ENCODE measurements at places on chromosomes 5 and 9. TPM values are rescaled to one million over a fixed set of nuclear protein-coding genes. Genes with fewer than 3 reads are reported as not detected.
A peak's percentile ranks its signal among the peaks of the same experiment; 100 is the strongest.

ZFP37 gene
- total RNA-seq = 2.4 TPM

DDX41 gene
- total RNA-seq = 33.1 TPM

WNT8A gene
- not detected for total RNA-seq

C9orf40 gene
- total RNA-seq = 4.5 TPM

LMX1B gene
- total RNA-seq = 0.81 TPM

DNA sequence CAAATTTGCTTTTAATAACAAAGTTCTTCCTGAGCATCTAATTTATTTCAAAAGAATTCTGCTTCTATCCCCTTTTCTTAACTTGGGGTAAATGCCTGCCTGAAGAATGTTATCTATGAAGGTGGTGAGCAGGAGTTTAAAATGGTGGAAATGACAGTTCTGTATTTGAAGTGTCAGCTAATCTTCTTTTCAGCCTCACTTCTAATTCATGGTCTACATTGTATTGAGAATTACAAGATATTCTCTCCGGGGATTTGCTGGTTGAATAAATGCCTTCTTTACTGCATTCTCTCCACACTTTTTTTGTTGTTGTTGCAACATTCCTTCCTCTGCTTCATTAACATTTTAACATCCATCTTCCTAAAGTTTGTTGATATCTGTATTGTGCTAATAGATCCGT, 143.1 kb upstream of the GRIN3A start:
- no peak for DNase-seq

DNA sequence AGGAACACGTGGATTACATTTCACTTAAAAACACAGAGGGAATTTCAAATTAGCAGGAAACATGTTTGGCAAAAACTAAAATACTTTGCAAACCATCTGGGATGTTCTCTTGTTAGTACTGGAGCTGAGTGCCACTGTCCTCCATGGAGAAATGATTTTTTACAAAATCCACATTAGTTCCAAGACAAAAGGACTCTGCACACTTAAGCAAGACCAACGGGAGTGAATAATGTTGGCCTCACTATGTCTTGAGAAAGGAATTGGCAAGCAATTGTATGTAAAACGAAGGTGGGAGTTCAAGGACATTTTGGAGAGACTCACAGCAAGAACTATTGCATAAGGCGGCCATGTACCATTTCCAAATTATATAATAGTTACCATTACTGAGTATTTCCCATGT, 547.5 kb downstream of the EBF1 start:
- DNase-seq = no peak

DNA sequence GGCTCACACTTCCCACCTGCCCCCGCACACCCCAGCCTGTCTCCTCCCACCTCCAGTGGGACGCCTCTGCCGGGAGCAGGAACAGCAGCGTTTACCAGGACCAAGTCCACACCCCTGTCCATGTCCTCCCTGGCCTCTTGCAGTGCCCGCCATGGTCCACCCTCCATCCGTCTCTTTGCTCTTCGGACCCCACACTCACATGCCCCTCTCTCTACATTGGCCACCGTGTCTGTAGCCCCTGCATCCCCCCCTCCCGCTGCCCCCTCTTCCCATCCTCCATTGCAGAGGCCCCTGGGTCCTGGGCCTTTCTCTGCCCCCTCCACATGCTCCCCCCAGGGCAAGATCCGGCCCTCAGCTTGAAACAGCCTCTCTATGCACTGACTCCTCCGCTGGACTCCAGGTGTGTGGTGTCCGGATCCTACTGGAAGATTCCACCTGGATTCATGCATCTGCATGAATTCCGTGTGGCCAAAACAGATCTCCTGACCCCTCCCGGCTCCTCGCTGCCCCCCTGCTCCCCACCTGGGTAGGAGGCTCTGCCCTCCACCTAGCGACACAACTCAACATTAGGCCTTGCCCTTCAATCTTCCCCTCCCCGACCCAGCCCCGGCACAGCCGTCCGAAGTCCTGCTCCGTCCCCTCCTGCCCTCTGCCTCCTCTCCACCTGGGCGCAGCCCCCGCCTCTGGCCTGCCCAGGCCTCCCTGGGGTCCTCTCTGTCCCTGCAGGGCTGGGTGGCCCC, 168.5 kb downstream of the OLFM1 start:
- DNase-seq = no peak

GRCh38 chr5:116453988-116454411, 120.6 kb downstream of the SEMA6A start:
- no peak for DNase-seq

DNA sequence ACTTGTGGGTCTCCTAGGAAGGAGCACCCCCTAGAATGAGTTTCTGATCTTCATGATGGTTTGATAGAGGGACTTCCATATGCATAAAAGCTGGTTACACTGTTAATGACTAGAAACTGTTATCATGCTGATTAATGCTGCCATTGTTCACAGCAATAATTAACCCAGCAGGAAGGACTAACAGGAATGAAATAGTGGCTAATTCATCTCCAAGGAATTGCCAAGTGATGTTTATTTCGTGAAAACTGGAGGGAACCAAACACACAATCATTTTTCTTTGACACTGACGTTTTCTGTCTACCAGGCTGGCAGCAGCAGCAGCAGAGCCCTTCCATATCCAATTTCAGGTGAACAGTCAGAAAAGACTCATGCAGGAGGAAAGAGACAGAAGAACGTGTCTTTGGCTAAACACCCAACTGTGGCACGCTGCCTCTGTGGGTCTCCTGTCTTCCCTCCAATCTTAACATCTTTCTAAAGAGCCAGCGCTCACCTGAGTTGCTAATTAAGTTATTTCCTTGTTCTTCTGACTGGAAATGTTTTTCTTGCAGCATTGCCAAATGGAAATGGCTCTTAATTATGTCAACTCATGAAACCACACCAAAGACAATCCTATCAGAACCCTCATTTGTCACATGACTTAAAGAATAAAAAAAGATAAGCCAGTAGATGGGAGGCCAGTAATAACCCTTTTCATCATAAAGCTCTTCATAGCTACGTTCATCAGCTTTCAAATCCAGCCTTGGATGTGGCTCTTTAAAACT, 181.5 kb downstream of the SLIT3 start:
- DNase-seq = no peak

- no peak for DNase-seq
Measured at GRCh38 chr9:101477214-101477613, 41.6 kb upstream of the ALDOB start.

DNA sequence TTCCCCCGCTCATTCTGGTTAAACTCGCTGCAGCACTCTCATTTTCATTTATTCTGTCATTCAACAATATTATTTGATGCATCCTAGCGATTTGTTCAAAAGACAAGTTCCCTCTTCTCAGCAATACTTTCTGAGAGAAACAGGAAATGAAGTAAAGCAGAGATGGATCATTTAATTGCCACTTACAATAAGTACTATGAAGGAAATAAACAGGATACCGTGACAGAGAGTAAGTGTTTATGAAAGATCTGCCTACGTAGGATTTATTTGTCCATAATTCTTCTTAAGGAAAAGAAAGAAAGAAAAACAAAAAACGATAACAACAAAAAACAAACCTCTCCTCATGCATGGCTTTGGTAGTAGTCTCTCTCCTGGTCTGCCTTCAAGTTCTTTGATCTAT, 406.8 kb upstream of the ZNF608 start:
- DNase-seq = no peak

GRCh38 chr5:8034852-8035251, 165.9 kb downstream of the MTRR start:
- DNase-seq = no peak

GRCh38 chr9:137834846-137835546, 42.6 kb upstream of the CACNA1B start:
- no peak for DNase-seq

GRCh38 chr9:12194731-12195130, 498.5 kb upstream of the TYRP1 start:
- DNase-seq = no peak

DNA sequence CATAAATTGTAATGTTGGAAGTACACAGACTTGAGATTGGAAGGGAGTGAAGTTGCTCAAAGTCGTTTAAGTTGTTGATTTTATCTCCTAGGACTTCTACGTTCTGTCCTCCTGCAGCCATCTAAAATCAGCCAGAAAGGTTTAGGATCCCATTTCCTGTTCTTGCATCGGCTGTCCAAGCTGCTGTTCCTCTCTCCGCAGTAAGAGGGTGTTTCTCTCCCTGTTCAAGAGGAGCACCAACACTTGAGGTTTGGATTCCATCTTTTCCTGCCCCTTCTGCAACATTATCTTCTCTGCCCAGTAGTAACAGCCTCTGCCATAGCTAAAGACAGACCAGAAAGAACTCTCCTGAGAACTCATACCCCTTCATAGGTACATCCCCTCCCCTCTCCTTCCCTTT, 373.4 kb downstream of the GADD45G start:
- DNase-seq = no peak

GRCh38 chr5:123151227-123151909, 62.3 kb downstream of the PRDM6 start:
- no peak for DNase-seq

DNA sequence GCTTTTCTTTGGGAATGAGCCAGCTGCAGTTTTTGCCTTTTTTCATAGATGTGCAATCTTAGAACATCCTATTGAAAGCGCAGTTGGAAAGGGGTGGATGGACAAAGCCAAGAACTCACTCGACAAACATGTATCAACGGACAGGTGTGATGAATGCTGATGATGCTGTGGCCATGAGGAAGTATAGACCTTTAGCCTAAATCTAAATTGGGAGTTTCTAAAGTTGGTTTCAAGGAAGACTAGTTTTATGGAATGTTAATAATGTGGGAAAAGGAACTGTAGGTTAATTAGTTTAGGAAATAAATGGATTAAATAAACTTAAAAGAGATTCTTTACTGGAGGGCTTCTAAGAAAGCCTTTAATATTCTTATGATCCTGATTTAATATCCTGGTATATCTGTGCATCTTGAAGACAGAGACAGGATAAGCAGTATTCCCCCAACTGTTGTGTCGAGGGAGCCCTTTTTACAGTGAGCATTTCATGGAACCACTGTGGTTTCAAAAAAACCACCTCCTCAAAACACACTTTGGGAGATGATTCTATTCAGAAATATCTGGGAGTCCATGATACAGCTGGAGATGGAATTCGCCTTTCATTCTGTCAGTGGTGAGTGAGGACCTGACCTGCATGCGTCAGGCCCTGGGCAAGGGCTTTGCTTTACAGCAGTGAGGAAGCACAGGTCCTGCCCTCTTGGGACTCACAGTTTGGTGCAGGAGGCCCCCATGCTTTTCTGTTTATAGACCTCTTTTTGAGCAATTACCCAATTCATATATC, 82.6 kb downstream of the AOPEP start:
- DNase-seq = no peak

DNA sequence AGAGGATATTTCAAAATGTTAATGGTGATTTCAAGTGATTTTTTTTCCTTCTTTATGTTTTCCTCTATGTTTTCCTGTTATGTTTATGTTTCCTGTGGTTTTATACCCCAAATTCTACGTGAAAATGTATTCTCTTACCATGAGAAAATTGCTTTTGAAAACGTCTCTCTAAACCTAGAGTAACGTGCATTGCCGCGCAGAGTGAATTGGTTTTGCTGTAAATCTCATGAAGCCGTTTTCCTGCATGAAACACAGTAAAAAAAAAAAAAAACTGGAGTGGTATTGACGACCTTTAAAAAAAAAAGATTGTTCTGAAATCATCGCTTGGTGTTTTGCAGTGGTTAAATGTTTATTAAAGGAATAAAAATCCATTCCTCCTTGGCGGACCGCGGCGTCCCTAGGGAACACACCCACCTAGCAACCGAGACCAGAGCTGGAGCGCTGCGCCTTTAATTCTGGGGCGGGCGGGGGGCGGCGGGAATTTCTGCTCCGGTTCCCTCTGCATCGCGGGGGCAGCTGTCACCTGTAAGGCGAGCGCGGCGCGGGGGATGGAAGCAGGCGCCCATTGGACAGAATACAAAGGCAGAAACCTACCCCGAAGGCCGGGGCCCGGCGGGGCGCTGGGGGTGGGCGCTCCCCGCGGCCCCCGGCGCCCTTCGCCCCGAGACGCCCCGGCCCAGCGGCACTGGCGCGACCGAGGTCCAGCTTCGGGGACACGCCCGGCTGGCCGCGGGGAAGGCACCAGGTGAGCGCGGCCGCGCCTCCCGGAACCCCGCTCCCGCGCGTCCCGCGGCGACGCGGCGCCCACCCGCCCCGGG, at the start of gene SOWAHA:
Gene SOWAHA, plus strand, starts transcription at position 522 of the 818 bp plus-strand sequence. CDS start 320 bp downstream, outside the sequence.
- DNase-seq = no peak

DNA sequence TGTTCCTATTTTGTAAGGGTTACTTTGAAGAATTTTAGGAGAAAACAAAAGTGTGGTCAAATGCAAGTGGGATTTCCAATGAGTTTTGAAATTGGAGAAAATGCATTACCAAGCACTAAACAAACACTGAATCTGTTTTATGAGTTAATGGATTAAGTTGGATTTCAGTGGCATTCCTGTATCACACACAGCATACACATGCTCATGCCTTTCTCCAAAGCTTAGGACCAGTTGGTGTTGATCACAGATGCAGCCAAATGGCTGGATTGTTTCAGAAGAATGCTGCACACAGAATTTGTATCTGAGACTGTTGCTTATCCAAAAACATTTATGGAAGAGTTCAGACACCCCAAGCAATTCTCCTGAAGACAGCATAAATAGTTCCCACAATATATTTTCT, 611.1 kb downstream of the ACTL7B start:
- DNase-seq = no peak

DNA sequence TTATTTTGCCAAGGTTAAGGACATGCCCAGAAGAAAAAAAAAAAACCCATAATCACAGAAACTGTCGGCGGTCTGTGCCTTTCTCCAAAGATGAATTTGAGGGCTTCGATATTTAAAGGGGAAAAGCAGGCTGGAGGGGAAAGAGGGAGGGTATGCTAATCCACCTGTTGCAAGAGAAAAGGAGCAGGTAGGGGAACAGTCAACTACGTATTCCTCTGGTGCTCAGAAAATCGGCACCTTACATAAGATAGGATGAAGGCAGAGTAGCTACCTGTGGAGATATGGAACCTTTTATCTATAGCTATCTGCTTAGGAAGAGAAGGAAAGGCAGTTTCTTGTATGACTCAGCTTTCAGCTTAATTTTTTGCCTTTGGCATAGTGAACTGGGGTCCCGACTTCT, 77.7 kb downstream of the PTCD2 start:
- DNase-seq = no peak

DNA sequence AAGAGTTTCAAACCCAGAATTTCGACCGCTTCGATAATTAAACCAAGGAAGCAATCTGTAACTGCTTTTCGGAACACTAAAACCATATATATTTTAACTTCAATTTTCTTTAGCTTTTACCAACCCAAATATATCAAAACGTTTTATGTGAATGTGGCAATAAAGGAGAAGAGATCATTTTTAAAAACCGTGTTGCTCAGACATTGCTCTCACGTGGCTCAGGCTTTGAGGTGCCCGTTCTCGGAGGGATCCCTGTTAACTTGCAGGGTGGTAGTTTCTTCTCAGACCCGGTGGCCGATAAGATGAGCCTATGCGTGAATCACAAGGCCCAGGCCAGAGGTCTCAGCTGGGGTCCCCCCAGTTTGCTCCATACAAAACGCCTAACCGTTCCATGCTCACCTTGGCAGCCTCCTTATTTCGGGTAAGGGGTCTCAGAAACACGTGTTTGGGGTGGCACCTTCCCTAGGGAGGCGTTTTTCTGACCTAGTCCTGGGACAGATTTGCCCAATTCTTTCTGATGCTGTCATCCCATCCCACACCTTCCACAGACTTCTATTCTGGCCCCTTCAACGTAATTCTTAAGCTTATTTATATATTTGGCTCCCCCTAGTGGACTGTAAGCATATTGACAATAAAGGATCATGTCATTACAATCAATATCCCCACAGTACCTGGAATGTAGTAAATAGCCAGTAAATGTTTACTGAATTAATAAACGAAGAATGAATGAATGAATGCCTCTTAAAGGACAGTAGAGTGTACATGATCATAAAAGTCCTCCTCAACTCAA, 48.1 kb downstream of the THBS4 start:
- DNase-seq = peak; percentile 32
